ENCODE measurements at places on chromosomes 6 and 20.

DNA sequence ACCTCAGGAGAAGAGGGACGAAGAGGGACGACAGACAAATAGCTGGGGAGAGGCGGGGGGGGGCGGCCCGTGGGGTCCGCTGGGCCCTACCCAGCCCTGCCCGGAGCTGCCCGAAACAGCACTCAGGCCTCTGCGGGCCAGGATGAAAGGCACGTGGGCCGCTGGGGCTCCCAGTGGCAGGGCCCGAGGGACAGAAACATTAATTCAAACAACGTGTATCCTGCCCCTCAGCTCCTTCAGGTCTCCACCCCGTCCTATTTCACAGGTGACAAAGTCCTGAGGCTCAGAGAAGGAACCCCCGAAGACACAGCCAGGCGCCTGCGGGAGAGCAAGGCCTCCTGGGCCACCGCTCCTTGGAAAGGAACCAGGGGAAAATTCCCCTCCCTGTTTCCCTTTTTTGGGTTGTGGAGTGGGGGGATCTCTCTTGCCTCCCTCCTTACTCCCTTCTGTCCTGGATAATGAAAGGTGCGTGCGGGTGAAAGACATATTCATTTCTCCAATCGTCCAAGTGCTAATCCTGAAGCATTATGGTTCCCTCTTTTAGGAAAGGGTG lies 93.3 kb downstream of the RNASET2 start:
- no peak for DNase-seq

- DNase-seq, result no peak
Observed at GRCh38 chr20:63194007-63194796, 21.7 kb downstream of the YTHDF1 start.

GRCh38 chr20:51010043-51010365 lies 12.9 kb downstream of the KCNG1 start:
- no peak for DNase-seq

GRCh38 chr6:139636391-139636790 lies 261.9 kb upstream of the CITED2 start:
- DNase-seq, result no peak

GRCh38 chr20:8306937-8307336 lies 174.9 kb downstream of the PLCB1 start:
- no peak for DNase-seq

GRCh38 chr6:6586671-6587526 lies 1.6 kb upstream of the LY86 start:
- DNase-seq, result no peak

All from NCI-H146 (cell line).